Fibroblast of villous mesenchyme (primary cell): ENCODE measurements at places on chromosomes 3 and 15. TPM values are rescaled to one million over a fixed set of nuclear protein-coding genes. Genes with fewer than 3 reads are reported as not detected.

DNA sequence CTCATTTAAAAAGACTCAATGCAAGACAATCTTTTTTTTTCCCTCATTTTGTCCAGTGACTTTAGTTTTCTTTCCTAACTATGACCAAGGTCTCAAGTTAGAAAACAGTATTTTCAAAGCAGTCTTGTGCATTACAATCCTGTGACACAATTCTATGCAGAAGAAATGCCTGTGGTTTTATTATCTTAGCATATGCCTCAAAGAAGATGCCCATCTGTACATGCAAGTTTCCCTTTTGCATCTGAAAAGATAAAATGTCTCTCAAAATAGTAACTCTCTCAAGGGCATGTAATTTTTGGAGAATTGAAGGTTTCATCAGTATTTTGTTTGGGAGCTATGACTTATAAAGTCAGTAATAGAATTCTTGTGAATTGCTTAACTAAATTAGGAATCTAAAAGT is 292.0 kb upstream of the SUCLG2 start:
- peak; percentile 82 for DNase-seq

DNA sequence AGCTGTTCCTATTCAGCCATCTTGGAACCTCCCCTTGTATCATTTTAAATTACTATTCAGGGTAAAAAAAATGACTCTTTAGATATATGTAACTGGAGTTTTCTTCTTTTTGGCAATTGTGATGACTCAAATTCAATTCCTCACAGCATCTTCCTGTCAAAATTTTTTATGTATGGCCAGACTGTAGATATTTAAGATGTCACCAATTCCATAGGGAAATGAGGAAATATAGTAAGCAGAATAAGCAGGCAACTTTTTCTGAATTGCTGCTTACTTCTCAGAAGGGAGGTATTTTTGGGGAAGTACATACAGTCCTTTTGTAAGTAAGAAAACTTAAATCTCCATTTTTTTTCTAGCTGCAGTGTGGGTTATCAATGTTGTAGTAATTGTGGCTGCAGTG is 28.8 kb downstream of the EAF2 start:
- no peak for DNase-seq

- DNase-seq = peak; percentile 58
These were observed 1101.4 kb downstream of the ROBO2 start for GRCh38 chr3:78141269-78141668.

GRCh38 chr15:26178640-26179220 is 315.6 kb upstream of the ATP10A start:
- no peak for DNase-seq

Gene GP9
- not detected in 2 replicates for total RNA-seq
